ENCODE measurements at places on chromosomes 6 and 20.

DNA sequence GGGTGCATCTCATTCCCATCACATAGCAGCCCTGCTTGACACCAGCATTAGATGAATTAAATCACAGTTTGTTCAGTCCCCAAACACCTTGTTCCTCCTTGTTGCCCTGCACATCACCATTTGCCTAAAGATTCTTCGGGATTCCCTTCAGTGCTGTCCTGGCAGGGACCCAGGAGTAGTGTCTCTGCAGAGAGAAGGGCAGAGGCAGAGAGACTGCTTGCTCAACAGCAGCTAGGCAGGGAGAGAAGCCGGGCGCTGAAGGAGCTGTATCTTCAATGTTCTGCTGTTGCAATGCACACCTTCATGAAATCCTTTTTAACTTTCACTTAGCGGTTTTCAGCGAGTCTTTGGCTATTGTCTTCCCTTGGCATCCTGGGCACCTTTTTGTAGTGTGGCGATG lies 362.9 kb downstream of the FARS2 start:
- DNase-seq = no peak

DNA sequence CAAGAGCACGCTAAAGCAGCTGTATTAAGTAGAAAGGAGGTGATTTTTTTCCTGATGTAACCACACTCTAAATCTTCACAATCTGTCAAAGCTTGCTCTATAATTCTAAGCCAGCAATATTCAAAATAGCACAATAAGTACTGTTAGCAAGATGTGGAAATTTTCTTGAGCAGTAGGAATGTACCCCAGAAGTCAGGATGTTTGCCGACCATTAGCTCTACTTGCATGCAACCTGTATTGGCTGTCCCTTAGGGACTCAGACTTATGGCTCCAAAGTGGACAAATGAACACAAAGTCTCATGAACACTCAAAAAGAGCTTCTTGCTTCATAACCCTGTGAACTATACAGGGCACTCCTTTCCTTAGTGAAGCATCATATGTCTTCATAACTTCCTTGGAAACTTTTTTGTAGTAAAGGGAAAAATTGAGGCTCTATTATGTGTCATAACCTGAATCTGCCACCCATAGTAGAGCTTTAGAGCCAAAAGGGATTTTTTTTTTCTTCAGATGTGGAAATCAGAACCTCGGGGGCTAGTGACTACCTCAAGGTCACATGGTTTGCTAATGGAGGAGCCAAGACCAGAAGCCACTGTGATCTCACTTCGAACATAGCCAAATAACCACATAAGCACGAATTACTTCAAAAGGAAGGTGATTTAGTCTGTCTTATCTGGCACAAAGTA lies 54.5 kb downstream of the ADGRG6 start:
- DNase-seq = no peak

DNA sequence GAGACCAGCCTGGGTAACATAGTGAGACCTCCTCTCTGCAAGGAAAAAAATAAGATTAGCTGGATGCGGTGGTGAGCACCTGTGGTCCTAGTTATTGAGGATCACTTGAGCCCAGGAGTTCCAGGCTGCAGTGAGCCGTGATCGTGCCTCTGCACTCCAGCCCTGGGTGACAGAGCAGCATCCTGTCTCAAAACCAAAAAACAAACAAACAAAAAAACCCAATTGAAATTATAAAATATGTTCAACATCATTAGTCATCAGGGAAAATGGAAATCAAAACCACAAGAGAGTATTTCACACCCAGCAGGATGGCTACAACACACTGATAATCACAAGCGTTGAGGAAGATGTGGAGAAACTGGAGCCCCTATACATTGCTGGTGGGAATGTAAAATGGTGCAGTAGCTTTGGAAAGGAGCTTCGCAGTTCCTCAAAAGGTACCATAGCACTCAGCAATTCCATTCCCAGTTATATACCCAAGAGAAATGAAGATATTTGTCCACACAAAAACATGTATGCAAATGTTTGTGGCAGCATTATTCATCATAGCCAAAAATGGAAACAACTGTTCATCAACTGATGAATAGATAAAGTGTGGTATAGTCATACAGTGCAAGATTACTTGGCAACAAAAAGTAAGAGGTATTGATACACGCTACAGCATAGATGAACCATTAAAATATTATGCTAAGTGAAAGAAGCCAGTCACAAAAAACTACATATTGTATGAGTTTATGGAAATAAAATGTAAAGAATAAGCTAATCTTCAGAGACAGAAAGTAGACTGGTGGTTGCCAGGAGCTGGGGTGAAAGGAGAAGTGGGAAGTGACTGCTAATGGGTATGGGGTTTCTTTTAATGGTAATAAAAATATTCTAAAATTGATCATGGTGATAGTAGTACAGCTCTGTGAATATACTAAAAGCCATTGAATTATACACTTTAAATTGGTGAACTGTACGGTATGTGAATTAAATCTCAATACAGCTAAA lies 38.7 kb upstream of the RIPOR2 start:
- no peak for DNase-seq

DNA sequence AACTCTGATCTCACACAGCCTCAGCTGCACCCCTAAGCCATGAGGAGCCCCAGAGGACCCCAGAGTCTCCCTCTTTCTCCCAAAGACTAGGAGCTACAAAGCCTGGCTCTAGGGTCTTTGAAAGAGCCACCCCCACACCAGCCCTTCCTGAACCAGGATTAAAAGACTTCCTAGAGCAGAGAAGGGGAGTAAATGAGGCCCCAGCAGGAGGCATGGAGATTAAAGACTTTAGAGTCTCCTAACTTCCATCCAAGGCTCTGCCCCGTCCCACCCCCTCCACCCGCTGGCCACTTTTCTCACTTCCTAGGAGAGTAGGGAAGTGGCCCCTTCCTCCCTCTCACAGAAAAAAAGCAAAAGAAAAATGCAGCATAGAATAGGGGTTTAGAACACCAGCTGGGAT lies 1.7 kb downstream of the PREX1 start:
- DNase-seq = no peak

DNA sequence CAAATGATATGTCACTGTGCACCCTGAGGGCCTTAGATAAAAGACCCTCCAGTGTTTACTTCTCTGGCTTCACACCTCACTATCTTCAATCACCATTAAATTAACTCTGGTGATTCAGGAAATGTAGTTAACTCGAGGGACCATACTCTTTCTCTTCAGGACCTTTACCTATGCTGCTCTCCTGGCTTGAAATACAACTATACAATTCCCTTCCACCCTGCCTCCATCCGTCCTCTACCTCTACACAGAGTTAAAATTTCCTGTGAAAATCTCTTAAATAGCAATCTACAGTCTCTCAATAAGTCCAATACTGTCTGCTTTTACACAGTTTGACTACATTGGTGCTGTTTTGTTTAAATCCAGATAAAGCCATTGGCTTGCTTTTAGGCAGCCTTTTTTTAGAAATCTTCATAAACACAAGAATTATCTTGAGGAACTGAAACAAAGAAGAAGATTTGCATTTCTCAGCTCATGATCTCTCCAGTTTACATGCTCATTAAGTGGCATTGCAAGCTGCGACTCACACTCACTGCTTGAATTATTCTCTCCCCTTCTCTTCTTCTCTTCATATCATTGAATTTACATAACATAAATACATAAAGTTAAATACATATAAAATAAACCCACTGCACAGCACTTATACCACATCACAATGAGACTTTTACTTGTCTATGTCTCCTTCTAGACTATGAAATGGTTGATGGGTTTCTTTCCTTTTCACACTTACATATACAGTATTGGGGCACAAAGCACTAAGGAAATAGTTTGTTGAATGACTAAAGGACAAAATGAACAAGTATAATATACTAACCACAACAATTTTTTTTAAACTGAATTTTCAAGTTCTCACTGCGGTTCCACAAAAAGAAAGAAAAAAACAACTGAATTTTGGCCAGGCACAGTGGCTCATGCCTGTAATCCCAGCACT lies 239.0 kb upstream of the KCNQ5 start:
- no peak for DNase-seq

DNA sequence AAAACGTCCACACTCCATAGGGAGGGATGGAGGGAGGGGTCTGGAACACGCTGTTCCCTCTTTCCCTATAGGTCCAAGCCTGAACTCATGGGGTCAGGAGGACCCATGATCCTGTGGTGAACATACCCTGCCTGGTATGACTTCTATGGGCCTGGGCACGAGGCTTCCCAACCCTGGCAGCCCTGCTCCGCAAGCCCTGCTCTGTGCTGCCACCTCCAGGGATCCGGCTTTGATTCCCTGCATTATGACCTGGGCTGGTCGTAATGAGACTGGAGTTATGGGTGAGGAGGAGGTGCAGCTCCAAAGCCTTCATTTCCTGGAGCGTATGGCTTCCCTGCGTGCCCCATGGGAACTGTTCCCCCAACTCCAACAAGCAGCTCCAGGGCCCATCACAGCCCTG lies 54.9 kb downstream of the CDH22 start:
- peak; percentile 82 for DNase-seq

- DNase-seq = no peak
These were observed 12.5 kb downstream of the PRDM1 start for GRCh38 chr6:106098383-106099234.

- DNase-seq = peak; percentile 41
These were observed 454.6 kb upstream of the MARCKS start for GRCh38 chr6:113402544-113402943.

DNA sequence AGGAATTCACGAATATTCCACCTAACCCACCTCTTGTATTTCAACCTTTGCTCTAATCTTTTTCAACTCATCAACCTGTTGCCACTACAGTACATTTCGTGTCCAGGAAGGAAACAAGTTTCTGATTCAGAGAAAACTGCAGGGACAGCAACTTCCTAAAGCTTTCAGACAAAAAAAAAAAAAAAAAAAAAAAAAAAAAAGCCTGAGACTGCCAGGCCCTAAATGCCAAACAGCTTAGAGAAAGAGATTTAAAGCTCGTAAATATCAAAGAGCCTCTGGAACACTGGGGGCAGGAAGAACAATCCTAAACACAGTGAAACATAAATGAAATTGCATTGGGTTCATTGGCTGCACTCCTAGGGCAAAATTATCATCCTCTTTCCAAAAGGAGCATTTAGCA lies 411.2 kb upstream of the SPTLC3 start:
- DNase-seq = no peak

- peak; percentile 56 for DNase-seq
These were observed 291.8 kb downstream of the BMP7 start for GRCh38 chr20:56974499-56975250.

GRCh38 chr6:27138837-27139755 lies 108.4 kb upstream of the PRSS16 start:
- peak; percentile 72 for DNase-seq

GRCh38 chr20:6665621-6666355 lies 101.7 kb upstream of the BMP2 start:
- no peak for DNase-seq

DNA sequence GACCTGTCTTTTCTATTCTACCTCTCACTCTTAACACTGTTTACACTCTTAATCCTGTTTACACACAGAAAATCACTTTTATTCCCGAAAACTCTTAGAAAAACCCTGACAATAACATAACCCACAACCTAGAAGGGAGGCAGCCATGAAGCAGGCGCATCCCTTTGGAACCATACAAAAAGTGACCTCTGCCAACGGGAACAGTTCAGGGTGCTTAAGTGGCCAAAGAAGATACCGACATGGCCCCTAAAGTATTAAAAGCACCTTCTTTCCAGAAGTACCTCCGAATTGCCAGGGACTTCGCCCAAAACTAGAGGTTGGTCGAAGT lies 490 bp downstream of the MMUT start:
- no peak for DNase-seq

- no peak for DNase-seq
These were observed 14.0 kb upstream of the BTN3A2 start for GRCh38 chr6:26350858-26351543.

GRCh38 chr20:61376541-61377240 lies 124.6 kb downstream of the CDH4 start:
- DNase-seq = no peak

- no peak for DNase-seq
These were observed 7.5 kb upstream of the PHACTR1 start for GRCh38 chr6:12709116-12709515.

- peak; percentile 2 for DNase-seq
These were observed 353.4 kb downstream of the PTPRT start for GRCh38 chr20:42836339-42836738.

GRCh38 chr6:130713144-130713543 lies 114.1 kb upstream of the SMLR1 start:
- DNase-seq = peak; percentile 3

DNA sequence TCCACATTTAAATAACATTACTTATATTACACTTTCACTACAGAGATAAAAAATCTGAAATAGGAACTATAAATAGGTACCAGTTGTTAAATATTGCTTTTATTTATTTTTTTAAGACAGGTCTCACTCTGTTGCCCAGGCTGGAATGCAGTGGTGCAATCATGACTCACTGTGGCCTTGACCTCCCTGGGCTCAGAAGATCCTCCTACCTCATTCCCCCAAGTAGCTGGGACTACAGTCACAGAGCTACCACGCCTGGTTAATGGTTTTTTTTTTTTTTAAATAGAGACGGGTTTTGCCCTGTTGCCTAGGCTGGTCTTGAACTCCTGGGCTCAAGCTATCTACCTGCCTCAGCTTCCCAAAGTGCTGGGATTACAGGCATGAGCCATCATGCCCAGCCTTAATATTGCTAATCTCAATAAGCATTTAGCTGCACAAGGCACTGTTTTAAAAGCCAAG lies 17.3 kb downstream of the EEF1E1 start:
- DNase-seq = no peak

DNA sequence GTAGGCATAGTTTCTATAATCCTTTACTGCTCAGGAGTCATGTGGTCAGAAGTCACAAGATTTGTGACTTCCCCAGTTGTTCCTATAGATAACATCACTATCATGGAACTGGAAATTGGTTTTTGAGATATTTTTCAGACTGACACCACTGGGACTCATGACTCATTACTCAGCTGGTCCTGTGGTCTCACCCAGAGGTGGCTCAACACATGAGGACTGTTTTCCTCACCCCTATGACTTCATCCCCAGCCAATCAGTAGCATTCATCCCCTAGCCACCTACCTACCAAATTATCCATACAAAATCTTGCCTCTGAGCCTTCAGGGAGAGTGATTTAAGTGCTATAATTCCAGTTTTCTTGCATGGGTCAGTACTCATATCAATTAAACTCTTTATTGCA lies 1217.7 kb downstream of the EPHA7 start:
- no peak for DNase-seq

GRCh38 chr6:100906325-100906724 lies 25.2 kb upstream of the ASCC3 start:
- no peak for DNase-seq

DNA sequence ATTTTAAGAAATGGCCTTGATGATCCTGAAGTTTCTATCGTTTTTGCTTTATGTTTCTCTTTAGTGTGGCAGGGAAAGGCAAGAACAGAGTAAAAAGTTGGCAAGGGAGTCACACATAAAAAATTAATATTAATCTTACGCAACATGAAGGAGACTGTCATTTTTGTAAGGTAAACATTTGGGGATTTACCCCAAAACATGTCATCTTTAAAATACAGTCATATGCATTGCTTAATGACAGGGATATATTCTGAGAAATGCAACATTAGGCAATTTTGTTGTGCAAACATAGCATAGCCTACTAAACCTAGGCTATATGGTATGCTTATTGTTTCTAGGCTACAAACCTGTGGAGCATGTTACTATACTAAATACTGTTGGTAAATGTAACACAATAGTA lies 5.4 kb downstream of the RBL1 start:
- DNase-seq = no peak

GRCh38 chr6:56448046-56448445 lies 194.6 kb downstream of the DST start:
- no peak for DNase-seq

GRCh38 chr20:19624221-19624965 lies 133.7 kb upstream of the RIN2 start:
- no peak for DNase-seq
